Endothelial cell of umbilical vein (primary cell): ENCODE measurements at places on chromosomes 5 and 9. TPM values are rescaled to one million over a fixed set of nuclear protein-coding genes. Genes with fewer than 3 reads are reported as not detected.

GRCh38 chr9:80114241-80114640 is 542.5 kb downstream of the TLE4 start:
- H3K4me1 ChIP-seq: no peaks in the 10 kb centered on the region
- H3K27ac ChIP-seq: no peak overlapping the region
- no peak for DNase-seq
- no peaks in the 10 kb centered on the region for H3K27me3 ChIP-seq
- no peak overlapping the region for H3K4me3 ChIP-seq

DNA sequence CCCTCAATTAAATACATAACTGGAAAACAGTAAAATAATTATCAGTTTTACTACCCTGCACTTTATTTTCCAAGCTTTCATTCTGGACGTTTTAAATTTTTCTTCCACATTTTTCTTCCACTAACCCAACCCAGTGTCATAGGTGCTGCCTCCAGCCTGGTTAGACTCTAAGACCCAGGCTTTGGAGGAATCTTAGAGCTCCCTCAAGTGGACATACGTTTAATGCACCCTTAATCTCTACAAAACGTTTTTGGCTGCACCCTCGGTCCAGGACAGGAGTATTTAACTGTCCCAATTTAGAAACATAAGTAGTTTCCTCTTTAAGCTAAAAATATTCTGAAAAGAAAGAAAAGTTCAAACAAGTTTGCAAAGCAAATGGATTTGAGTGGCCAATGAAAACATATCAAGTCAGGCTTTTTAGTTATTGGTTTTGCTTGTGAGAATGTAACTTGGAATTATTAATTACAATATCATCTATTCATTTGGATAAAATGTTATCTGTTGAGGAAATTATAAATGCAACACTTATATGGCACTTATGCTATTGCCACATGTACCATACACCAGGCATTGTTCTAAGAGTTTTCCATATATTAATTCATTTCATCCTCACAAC is 38.9 kb downstream of the CDH6 start:
- DNase-seq: peak; percentile 17
- no peaks in the 10 kb centered on the region for H3K27me3 ChIP-seq
- H3K27ac ChIP-seq: no peak overlapping the region
- no peaks in the 10 kb centered on the region for H3K4me1 ChIP-seq

DNA sequence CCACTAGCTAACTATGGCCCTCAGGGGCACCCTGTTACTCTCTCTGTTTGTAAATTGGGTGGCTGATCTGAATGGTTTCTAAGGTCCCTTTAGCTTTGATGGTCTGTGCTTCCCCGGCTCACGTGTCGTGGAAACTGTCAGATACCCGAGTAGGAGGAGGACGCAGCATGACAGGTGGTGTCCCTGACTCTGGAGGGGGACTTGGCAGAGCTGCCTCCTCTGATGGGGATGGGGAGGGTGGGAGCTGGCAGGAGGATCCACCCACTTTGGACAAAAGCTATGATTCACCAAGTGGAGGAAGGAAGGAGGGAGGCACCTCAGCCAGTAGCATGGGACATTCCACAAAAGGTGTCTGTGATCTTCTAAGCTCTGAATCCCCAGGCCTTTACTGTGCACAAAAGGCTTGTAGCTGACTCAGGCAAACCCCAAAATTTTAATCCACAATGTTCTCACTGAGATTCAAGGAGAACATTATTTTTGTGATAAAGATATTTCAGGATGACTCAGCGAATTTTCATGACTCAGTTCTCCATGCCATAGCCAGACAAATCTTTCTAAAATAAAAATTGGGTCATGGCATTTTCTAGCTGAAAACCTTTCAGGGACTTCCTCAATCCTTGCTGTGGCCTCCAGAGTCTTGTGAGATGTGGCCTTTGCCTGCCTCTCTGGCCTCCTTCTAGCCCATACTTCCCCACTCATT is 131.0 kb upstream of the BRINP1 start:
- no peak overlapping the region for H3K27ac ChIP-seq
- no peaks in the 10 kb centered on the region for H3K36me3 ChIP-seq
- DNase-seq: no peak
- no peak overlapping the region for H3K4me3 ChIP-seq
- H3K4me1 ChIP-seq: no peaks in the 10 kb centered on the region
- no peaks in the 10 kb centered on the region for H3K27me3 ChIP-seq

DNA sequence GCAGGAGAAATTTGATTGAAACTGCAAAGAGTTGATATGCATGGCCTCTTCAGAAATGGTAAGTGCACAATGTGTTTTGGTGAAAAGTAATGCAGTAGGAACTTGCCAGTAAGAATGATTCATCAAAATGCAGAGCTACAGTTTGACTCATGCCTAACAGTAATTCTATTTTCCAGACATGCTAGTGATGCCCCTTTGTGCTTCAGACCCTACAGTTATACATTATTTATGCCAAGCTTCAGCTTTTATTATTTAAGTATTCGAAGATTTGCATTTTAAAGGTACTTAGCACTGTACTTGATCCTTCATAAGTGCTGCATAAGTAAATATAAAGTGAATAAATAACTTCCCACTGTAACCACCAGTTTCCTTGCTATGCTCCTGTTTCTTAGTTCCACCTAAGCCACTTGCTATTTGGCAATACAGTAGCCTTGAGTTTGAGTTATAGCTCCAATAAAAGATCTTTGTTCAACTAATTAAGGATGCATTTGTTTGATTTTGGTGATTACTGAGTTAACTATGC is 3.6 kb upstream of the SPATA31E1 start:
- no peak overlapping the region for H3K27ac ChIP-seq
- peaks cover 3% of the 10 kb centered on the region for H3K4me1 ChIP-seq
- no peak overlapping the region for H3K4me3 ChIP-seq
- DNase-seq: peak; percentile 10
- H3K36me3 ChIP-seq: no peaks in the 10 kb centered on the region
- no peaks in the 10 kb centered on the region for H3K27me3 ChIP-seq

GRCh38 chr9:17613758-17614157 is 34.9 kb downstream of the SH3GL2 start:
- H3K4me3 ChIP-seq: no peak overlapping the region
- H3K27me3 ChIP-seq: no peaks in the 10 kb centered on the region
- no peak for DNase-seq
- H3K4me1 ChIP-seq: no peaks in the 10 kb centered on the region
- no peaks in the 10 kb centered on the region for H3K36me3 ChIP-seq

DNA sequence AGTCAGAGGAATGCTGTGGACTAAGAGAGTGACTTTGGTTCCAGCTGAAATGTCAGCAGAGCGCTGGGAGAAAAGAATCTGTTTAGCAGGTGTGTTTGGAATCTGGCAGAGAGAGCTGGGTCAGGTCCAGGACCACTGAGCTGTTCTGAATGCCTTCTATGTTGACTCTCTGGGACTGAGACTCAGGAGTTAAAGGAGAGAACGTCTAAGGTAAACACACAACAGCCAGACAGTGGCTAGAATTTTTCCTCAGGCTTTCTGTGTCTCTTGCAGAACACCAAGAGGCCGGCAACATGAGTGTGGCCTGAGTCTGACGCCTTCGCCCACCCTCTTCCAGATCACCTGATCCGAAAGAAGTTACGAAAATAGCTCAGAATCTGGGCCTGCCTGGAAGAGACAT is 107.2 kb upstream of the ZNF462 start:
- no peak overlapping the region for H3K27ac ChIP-seq
- H3K27me3 ChIP-seq: no peaks in the 10 kb centered on the region
- H3K4me3 ChIP-seq: no peak overlapping the region
- no peaks in the 10 kb centered on the region for H3K4me1 ChIP-seq
- no peaks in the 10 kb centered on the region for H3K36me3 ChIP-seq
- no peak for DNase-seq

GRCh38 chr5:9557696-9558095 is 11.8 kb upstream of the SEMA5A start:
- no peaks in the 10 kb centered on the region for H3K27me3 ChIP-seq
- H3K4me1 ChIP-seq: no peaks in the 10 kb centered on the region
- H3K4me3 ChIP-seq: no peak overlapping the region
- no peak for DNase-seq

DNA sequence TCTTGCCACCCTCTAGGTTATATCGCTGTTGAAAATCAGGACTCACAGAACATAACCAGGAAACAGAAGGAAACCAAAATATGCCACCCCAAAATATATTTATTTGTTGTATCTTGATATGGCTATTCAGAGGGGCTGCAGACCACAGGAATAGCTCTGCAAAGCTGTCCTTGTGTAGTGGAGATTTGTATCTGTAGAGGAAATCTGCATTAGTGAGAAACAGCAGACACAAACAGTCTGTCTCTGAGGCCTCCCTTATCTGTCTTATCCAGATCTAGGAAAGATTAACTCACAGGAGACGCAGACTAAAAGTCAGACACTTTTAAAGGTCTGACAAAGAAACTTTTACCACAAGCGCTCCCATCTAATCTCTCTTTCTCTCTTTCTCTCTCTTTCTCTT is 54.1 kb upstream of the CEMIP2 start:
- H3K27me3 ChIP-seq: no peaks in the 10 kb centered on the region
- H3K27ac ChIP-seq: no peak overlapping the region
- H3K4me1 ChIP-seq: peaks cover under 1% of the 10 kb centered on the region
- DNase-seq: no peak

DNA sequence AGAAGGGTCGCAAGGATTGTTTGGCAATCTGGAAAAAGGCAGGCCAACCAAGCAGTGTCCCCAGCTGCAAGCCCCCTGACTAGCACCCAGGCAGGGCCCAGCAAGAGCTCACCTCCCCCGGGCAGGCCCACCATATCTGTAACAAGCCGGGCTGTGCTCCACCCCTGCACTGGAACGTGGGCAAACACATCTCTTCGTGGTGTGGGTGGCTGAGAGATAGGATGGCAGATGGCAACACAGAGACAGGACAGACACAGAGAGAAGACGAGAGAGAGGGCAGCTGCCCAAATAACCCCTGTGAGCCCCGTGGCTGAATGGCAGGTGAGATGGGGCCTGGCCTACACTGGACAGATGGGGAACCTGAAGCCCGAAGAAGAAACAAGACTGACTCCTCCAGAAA is 9.4 kb downstream of the BBLN start:
- no peak overlapping the region for H3K27ac ChIP-seq
- no peaks in the 10 kb centered on the region for H3K4me1 ChIP-seq
- H3K36me3 ChIP-seq: peaks cover 8% of the 10 kb centered on the region
- no peaks in the 10 kb centered on the region for H3K27me3 ChIP-seq
- DNase-seq: no peak

DNA sequence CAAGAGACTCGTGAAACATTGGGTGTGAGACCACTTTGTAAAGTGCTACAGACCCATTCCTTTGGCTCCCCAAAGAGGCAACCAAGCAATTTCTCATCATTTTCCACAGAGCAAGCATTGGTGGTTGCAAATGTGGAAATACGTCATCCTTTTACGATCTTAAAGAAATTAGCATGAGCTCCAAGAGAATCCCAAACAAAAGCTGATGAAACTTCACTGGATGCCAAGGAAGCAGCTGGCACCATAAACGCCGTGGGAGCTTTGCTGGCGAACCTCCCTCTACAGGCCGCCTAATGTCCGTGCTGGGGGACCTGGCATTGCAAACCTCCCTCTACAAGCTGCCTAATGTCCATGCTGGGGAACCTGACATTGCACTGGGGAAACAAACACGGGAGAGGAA is 432.4 kb downstream of the ACTL7B start:
- no peaks in the 10 kb centered on the region for H3K4me1 ChIP-seq
- no peak overlapping the region for H3K27ac ChIP-seq
- no peaks in the 10 kb centered on the region for H3K36me3 ChIP-seq
- H3K4me3 ChIP-seq: no peak overlapping the region

DNA sequence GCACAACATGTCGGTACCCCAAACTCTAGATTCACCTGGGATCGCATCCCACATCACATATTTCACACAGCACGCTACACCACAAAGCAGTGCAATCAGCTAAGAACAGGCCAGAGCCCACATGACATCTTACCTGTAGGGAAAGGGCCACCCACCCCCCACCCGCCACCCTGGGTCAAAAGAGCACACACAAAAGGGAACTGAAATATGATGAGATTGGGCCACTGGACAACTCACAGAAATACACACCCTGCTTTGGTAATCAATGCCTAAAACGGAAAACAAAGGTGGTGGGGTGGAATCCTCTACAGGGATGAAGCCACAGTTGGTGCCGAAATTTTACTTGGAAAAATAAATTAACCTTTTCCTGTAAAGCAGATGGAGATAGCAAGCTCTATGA is 13.1 kb downstream of the RETREG1 start:
- no peaks in the 10 kb centered on the region for H3K36me3 ChIP-seq
- no peak for DNase-seq
- H3K4me3 ChIP-seq: no peak overlapping the region
- no peaks in the 10 kb centered on the region for H3K27me3 ChIP-seq
- H3K4me1 ChIP-seq: no peaks in the 10 kb centered on the region

DNA sequence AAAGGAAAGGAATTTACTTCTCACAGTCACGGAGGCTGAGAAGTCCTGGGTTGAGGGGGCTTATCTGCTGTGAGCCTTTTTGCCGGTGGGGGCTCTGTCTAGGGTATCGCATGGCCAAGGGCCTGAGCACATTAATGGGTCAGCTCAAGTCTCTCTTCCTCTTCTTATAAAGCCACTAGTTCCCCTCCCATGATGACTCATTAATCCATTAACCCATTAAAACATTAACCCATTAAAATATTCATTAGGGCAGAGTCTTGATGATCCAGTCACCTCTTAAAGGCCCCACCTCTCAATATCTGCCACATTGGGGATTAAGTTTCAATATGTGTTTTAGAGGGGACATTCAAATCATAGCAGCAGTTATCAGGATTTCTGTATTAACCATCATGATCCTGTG is 406.3 kb downstream of the SPOCK1 start:
- no peak overlapping the region for H3K27ac ChIP-seq
- no peaks in the 10 kb centered on the region for H3K27me3 ChIP-seq
- H3K4me3 ChIP-seq: no peak overlapping the region
- no peaks in the 10 kb centered on the region for H3K4me1 ChIP-seq
- DNase-seq: no peak

RFESD gene
- 1.1 and 2.0 TPM in 2 replicates for total RNA-seq

GFI1B gene
- not detected in 2 replicates for total RNA-seq

TLR4 gene
- 38.6 and 41.7 TPM in 2 replicates for total RNA-seq

SPINK1 gene
- total RNA-seq: not detected in 2 replicates

BSPRY gene
- not detected in 2 replicates for total RNA-seq

CAMK2A gene
- total RNA-seq: not detected in 2 replicates
